Activated T-cell treated with anti-CD3 and anti-CD28 coated beads for 4 hours (primary cell): ENCODE measurements at places on chromosomes 1 and 21.
A peak's percentile ranks its signal among the peaks of the same experiment; 100 is the strongest.

GRCh38 chr1:186681801-186682200 lies 1.6 kb upstream of the PTGS2 start:
- no peak for DNase-seq

DNA sequence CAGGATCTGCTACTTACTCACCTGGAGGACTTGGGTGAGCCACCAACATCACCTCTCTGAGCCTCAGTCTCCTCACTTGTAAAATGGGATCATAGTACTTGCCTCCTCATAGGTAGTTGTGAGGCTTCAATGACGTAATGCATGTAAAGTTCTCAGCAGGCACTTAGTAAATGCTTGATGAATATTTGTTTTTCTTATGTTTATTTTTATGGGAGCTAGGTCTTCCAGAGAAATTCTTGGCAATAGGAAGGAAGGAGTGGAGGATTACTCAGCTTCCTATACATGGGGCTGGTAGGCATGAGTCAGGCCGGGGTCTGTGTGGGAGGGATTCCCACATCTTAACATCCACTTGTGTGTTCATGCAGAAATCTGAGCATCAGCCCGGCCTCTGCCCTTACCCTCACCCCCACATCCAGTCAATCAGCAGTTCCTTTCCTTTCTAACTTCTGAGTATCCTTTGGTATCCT lies 95.4 kb upstream of the USP24 start:
- DNase-seq: no peak

- no peak for DNase-seq
Observed at GRCh38 chr21:44382536-44382935, 29.1 kb downstream of the TRPM2 start.

DNA sequence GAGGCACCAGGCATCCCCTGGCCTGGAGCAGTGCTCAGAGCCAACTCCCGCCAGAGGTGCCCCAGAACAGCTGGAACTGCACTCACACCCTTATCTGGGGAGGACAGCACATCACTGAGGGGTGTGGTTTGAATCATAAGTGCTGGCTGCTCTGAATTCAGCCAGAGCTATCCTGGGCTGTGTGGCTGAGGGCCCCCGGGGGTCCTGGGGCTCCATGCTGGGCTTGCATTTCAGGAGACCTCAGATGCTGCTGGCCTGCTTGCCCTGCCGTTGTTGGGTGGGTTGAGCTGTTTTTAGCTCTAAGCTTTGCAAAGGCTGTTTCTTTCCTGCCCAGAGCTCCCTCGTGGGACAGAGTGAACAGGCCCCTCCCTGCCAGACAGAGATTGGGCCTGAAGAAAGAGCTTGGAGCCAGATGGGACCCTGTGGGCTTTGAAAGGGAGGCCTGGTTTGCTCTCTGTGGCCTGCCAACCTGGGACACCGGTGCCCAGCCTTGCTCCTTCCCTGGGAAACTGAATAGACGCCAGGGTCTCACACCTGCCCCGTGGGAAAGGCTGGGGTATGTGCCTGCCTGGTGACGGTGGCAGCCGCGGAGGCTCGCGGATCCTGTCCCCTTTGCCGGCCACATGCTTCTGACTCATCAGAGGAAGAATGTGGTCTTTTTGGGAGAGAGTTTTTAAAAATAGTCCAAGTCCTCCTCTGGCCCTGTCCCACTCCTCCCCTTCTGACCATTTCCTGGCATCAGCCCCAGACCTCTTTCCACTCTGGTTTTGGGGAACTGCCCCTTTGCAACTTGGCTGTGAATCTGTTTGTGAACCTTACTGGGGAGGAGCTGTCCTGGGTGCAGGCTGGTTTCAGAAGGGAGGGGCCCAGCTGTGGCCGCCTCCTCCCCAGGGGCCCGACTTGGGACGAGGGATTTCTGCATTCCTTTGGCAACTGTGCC lies 30.0 kb downstream of the ARHGEF10L start:
- DNase-seq: no peak

- DNase-seq: no peak
Observed at GRCh38 chr1:82090104-82090503, 289.4 kb downstream of the ADGRL2 start.

GRCh38 chr1:109474697-109475096 lies 8.4 kb downstream of the SYPL2 start:
- DNase-seq: no peak

DNA sequence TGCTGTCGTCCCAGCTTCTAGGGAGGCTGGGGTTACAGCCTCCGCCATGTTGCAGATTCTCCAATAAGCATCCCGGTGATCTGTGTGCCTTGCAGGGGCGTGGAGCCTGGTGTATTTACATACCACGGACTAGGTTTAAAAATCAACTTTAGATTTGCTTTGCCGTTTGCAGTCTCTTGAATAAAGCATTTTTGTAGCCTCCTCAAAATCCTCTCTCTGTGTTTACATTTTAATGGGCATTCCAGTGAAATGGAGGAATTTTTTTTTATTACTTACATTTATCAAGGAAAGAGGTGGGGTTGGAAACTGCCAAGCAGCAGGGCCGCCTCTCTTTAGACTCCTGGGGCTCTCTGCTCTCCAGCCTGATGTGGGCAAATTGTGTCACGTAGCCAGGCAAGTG lies 437.5 kb upstream of the VAMP3 start:
- DNase-seq: no peak

DNA sequence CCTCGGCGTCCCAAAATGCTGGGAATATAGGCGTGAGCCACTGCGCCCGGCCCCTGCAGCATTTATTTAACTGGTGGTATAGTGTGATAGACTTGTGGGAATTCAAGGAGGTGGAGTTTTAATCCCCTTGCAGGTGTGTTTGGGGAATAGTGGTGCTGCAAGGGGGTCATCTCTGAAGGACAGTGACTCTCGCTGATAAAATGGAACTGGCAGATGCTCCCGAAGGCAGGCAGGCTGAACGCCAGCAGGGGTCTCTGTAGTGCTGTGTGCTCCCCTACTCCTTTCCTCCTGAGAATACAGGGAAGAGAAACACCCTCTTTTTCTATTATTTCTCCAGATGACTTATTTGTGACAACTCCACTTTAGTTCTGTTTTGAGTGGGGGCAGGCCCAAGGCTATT lies 4.0 kb downstream of the OSCP1 start:
- no peak for DNase-seq

- no peak for DNase-seq
Observed at GRCh38 chr1:154620751-154621150, 12.8 kb upstream of the ADAR start.

DNA sequence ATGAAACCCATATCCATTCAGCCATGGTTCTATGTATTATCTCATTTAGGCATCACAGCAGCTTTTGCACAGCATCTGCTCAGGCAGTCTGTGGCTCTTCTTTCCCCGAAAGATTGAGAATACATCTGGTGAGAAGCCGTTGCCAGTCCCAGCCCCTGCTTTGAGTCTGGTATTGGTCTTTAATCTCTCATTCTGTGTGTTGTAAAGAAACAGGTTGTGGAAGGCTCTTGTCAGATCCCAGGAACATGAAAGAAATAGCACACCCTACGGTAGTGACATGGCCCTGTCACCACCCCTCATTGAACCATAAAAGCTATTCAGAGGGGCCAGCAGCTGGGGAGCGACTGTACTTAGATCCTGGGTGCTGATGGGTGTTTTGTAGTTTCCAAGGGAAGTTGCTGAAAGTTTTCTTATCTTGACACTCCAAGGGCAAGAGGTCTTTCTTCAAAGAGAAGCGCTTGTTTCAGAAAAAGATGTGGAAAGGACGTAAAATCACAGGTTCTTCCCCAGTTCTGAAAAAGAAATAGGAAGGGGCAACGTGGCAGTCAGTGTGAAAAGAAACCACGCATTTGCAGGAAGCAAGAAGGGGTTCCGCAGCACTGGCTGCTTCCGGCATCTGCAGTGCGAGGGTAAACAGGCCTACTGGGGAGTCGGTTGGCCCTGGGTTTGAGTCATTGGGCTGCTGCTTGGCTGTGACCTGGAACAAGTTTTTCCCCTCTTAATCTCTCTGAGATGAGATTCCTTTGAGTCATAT lies 145.0 kb downstream of the DHRS3 start:
- DNase-seq: peak; percentile 63

DNA sequence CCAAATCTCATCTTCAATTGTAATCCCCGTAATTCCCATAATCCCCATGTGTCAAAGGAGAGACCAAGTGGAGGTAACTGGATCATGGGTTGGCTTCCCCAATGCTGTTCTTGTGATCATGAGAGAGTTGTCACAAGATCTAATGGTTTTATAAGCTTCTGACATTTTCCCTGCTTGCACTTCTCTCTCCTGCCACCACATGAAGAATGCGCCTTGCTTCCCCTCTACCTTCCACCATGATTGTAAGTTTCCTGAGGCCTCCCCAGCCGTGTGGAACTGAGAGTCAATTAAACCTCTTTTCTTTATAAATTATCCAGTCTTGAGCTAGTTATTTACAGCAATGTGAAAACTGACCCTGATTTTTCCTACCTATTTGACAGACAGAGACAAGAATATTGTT lies 162.5 kb upstream of the SYT6 start:
- DNase-seq: no peak

DNA sequence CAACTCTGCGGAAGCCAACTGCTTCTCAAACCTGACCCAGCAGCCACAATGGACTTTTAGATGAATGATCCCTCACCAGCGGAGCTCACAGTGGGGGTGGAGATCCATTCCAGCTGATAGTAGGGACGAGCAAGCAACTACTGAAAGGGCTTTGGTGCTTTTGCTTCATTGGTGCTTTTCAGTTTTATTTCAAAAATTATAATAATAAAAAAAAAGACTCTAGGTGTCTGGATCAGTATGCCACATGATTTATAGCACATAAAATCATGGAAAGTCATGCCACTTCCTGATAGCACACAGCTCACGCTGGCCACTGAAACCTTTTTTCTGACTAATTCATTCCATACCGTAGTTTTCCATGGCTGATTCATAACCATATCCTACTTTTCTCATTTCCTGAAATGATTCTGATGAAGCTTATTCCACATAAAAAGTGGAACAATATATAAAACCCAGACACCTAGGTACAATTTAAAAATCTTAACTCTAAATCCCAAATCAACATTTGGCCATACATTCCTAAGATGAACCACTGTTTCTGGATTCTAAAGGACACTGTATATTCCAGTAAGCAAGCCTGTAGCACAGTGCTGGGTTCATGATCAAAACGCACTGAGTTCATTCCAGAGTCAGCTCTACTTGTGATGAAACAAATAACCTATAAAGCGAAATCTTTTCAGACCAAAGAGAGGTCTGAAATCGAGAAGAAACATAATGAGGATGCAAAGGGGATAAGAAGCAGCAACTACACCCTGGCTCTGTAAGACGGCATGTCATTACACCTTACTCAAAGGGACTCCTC lies 41.3 kb upstream of the KCNE1 start:
- no peak for DNase-seq

DNA sequence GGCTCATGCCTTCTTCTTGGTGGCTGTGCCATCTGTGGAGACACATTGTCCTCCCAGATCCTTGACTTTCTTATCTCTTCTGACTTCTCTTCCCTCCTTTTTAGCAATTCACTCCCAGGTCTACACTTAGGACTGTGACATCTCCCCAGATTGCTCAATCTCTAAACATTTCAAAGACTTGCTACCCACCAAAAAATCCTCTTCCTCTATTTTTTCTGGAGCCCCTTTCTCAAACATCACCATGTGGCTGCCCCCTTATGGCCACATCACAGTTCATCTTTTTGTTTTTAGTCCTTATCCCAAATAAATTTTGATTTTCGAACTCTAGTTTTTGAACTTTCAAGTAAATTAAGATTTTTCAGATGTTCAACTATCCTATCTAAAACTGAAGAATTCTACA lies 148.6 kb upstream of the HOOK1 start:
- DNase-seq: no peak

- DNase-seq: no peak
Observed at GRCh38 chr1:11058595-11059154, 1.1 kb downstream of the SRM start.

DNA sequence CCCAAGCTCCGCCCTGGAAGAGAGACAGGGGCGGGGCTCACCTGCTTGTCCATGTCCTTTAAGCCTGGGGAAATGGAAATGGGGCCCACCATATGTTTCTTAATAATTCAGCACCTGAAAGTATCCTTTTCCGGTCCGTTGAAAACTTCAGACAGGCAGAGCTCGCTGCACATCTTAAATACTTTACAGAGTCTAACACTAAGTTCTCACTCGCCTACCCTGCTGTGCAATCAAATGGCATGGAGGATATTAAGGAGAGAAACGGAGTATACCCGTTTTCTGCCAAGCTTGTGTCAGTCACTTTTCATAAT lies 467 bp upstream of the CC2D1B start:
- DNase-seq: no peak

- no peak for DNase-seq
Observed at GRCh38 chr1:48946070-48946469, 169.4 kb upstream of the BEND5 start.

DNA sequence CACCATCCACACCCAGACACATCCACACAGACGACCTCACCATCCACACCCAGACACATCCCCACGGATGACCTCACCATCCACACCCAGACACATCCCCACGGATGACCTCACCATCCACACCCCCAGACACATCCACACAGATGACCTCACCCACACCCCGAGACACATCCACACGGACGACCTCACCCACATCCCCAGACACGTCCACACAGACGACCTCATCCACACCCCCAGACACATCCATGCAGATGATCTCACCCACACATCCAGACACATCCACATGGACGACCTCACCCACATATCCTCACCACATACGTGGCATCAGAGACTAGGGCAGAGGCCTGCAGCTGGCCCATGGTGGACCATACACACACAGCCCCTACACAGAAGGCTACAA lies 14.7 kb upstream of the FABP3 start:
- DNase-seq: no peak

- DNase-seq: no peak
Observed at GRCh38 chr1:97551113-97551512, 369.7 kb downstream of the DPYD start.
